Mesendoderm (in vitro differentiated cells): ENCODE measurements at places on chromosomes 7 and 10.
A peak's percentile ranks its signal among the peaks of the same experiment; 100 is the strongest.

GRCh38 chr10:93711891-93712290 is 9.5 kb upstream of the FRA10AC1 start:
- DNase-seq: no peak

DNA sequence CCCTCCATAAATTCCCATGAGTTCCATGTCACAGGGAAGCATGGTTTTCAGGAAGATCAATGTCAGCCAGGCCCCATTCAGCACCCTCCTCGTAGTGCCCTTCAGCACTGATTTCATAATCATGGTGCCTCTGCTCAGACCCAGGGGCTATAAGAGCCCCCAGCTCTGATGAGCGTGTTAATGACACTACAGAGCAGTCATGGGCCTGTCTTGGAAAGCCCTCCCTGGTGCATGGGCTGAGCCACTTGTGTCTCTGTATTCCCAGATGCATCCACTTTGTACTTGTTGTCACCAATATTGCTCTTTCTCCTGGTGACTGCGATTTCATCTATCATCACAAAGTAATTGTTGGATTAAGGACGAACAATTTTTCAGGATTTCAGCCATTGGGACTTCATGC is 154.6 kb downstream of the ADARB2 start:
- no peak for DNase-seq

GRCh38 chr10:97333601-97334369 is 744 bp downstream of the FRAT2 start:
- peak; percentile 80 for DNase-seq

GRCh38 chr10:24393201-24393600 is 184.3 kb downstream of the KIAA1217 start:
- DNase-seq: no peak

DNA sequence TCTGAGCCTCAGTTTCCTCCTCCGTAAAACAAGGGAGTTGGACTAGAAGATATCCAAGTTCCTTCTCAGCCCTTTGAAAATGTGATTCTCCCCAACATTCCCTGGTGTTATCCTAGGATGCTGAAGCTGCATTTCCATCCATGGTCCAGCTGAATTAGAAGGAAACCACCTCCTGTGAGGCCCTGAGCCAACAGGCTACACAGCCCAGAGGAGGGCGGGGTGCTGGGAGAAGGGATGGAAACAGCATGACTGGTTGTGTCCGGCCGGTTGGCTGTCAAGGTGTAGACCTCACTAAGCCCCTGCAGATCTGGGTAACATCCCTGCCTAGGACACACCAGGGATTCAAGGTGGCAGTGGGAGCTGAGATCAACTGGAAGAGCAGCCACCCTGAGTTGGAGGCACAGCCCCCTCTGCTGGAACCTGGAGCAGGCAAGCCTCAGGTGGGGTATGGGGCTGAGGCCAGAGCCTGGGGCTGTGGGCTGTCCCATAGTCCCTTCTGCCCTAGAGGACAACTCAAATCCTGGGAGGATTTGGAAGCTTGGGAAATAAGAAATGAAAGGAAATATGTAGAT is 72.0 kb downstream of the PAX2 start:
- peak; percentile 81 for DNase-seq

- peak; percentile 17 for DNase-seq
Observed at GRCh38 chr7:52447581-52448180, 587.8 kb upstream of the POM121L12 start.
